ENCODE measurements at places on chromosomes 5 and 9.

GRCh38 chr5:133868946-133869518 is 99.4 kb downstream of the C5orf15 start:
- DNase-seq = peak; percentile 68

DNA sequence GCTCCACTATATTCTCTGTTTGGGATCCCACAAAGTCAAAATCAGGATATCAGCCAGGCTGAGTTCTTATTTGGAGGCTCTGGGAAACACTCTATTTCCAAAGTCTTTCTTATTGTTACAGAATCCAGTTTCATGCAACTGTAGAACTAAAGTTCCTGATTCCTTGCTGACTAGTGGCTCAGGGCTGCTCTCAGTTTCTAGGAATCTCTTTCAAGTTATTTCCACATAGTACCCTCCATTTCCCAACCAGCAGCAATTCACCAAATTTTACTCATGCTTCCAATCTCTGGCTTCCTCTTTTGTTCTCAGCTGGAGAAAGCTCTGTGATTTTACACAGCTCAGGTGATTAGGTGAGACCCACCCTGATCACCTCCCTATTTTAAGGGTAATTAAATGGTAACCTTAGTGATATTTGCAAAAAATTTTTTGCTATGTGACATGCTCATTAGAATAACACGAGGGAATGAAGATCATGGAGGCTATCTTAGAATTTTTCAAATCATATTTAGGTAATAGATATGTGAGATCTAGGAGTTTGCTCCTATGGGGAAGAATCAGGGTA is 794.9 kb upstream of the ARRDC3 start:
- DNase-seq = no peak

GRCh38 chr9:95816716-95817115 is 58.8 kb upstream of the ERCC6L2 start:
- no peak for DNase-seq

DNA sequence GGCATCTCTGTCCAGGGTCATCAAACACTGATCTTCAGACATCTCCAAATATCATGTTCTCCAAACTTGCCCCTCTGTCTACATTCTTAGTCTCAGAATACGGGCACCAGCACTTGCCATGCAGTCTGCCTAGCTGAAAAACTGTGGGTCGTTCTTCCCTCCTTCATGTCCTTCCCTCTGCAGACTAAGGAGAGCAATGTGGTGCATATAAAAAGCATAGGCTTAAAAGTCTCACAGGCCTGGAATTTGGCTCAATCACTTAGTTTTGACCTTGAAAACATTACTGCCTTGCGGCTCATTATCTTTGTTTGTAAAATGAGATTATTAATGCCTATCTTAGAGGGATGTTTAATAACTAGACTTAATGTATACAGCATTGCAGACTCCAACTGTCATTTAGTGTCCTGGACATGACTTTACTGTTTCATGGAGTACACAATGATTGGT is 362.8 kb downstream of the NPR3 start:
- no peak for DNase-seq

GRCh38 chr5:16934123-16934522 is 2.0 kb downstream of the MYO10 start:
- no peak for DNase-seq

DNA sequence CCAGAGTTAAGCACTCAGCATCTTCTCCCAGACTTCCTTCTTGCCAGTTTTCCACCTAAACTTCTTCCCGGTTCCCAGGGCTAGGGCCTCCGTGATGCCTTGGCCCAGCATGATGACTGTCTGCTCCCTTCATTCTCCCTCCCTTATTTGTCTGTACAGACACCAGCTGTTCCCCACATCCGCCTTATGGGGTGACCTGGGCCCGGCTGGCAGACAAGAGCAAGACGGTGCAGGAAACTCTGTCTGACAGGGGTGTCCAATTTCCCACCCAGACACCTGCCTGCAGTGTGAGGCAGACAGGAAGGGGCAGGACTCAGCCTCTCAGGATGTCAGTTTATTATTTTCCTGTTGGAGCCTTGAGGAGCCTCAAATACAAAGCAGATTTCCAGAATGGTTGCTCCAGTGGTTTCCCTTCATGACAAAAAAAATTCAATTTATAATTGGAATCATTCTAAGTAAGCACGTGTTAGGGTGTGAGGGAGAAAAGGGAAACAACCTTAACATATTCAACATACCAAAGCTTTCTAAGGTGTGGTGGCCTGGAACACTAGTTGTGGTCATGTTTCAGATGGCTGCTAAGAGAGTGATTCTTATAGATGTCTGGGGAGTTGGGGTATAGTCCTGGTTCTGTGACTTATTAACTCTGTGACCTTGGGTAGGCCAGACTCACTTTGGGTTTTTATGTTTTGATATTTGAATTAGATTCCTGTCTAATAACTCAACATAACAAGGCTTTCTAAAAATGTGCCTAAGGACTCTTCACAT is 234.5 kb downstream of the PAPPA start:
- no peak for DNase-seq

DNA sequence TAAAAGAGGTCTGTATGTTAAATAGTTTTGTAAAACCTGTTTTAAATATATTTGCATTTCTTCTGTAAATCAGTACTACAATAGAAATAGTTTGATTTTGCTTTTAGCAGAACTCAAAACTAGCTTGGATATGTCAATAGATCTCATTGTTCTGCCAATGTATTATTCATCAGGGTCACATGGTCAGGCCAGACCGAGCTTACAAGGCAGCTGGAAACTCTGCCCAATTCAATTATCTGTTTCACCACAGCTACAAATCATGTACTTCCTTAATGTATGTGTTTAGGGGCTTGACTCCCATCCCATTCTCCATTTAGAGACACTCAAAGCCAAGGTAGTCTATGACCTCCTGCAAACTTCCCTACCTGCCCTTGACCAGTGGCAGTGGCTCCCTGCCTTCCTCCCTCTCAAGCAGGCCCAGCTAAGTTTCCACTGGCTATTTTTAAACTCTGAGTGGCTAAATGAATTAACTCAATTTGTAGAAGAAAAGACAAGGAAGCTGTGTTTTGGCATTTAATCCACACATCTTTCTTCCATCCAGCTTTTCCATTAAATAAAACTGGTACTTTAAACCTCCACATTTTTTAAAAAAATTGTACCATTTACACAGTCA is 46.4 kb upstream of the SELENOP start:
- no peak for DNase-seq

DNA sequence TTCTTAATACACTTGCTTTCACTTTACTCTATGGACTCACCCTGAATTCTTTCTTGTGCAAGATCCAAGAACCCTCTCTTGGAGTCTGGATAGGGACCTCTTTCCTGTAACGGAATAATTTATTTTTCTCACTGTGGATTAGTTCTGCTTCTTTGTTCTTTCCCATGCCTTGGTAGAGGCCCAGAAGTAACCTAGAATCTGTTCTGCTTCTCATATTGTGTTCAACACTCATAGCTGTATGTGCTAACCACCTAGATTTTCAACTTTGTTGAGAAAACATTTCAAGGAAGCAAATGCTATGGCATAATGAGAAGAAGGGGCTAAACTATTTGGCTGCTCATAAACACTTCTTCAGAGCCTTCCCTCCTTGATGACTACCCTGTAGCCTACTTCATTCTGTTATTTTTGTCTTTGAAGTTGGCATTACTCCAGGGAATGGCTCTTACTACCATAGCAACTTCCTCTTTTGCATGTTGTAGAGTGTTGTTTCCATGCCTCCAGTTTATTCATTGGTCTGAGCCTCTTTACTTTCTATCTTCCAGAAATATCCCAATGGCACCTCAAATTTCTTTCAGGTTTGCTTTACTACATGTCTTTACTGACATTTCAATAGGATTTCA is 74.3 kb downstream of the KIAA0825 start:
- DNase-seq = no peak

DNA sequence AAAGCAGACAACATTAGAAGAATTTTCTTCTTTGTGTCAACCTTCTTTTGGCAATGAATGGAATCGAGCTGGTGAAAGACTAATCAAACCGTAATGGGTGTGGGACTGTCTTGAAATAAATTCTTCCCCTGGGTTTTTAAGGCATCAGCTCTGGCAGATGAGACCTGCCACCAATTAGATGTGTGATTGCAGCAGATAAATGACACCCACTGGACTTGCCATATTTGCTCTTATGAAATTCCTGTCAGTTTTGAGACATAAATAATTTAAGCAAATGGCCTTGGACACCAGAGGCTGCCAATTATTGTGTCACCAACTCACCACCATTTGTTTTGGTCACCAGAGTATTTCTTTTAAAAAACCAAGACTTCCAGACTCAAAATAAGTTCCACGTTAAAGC is 135.9 kb upstream of the RGMB start:
- no peak for DNase-seq

DNA sequence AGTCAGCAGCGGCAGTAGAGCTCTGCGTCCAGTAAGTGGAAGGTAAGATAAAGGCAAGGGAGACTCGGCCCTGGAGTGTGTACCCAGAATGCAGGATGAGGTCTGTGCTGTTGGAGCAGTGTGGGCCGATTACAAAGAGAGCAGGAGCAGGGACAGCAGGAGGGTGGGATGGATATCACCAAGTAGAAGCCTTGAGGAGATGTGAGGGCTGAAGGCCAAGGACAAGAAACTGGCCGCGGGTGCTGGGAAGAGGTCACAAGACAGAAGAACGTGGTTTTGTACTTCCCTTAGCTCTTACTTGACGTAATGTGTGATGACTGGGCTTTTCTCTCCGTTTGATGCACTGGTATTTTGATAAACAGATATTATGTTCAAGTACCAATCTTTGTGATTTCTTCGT is 43.7 kb downstream of the OR2V1 start:
- no peak for DNase-seq

- no peak for DNase-seq
Measured at GRCh38 chr5:146706321-146706972, 172.1 kb downstream of the PPP2R2B start.

- no peak for DNase-seq
Measured at GRCh38 chr5:58921159-58921558, 338.3 kb downstream of the RAB3C start.

DNA sequence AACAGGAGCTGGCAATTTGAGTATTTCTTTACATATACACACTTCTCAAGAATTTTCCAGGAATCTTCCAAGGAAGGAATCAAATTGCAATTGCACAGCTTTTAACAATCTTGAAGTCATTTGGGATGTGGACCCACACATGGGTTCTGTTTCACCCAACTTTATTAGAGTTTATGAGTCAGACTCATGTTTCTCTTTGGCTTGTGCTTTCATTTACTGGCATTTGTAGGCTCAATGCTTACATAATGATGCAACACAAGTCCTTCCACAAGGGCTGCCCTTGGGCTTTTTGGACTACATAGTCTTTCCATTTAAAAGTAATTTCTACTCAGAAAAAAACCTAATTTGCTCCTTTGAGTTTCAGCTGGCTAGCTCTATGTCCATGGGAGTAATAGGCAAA is 4.6 kb upstream of the CDC37L1 start:
- no peak for DNase-seq

- no peak for DNase-seq
Measured at GRCh38 chr9:20981486-20981885, 50.0 kb downstream of the HACD4 start.

DNA sequence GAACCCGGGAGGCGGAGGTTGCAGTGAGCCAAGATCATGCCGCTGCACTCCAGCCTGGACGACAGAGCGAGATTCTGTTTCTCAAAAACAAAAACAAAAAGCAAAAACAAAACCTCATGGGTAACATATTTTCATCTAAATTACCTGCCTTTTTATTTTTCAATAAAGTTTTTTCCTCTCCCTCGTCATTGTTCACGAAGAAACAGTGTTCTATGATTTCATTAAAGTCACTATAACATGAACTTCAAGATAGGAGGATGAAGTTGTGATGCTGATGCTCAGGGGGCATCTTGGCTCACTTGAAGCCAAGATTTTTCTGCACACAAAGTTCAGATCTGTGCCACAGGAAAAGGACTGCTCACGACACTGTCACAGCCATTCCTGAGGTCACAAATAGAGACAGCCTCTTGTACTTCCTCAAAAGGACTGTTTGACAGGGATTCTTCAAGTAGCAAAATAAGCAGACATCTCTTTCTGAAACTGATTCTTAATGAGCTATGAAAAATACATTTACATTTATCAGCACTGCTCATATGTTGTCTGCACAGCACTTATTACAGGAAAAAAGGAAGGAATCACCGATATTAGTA is 16.1 kb downstream of the NIPSNAP3B start:
- no peak for DNase-seq

GRCh38 chr5:135085936-135086725 is 52.1 kb upstream of the PITX1 start:
- DNase-seq = no peak

GRCh38 chr9:133737774-133738639 is at the start of gene SARDH:
SARDH (minus strand) TSS chr9:133738352; CDS start chr9:133734173, 4,179 bp downstream.
- DNase-seq = no peak

DNA sequence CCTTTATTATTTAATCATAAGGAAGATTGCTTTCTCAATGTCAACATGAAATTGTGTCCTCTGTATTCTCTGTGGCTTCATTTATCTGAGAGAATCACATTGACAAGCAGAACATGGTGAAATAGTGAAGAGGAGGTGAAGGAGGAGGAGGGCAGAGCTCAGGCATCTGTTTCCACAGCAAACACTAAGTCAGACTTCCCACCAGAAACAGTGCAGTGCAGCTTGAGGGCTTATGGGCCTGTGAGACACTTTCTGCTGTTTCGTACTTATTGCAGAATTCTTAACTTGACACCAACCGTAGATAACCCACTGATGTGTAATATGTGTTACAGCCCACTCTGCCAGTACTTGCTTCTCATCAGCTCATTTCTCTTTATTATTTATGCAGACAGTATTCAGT is 386.3 kb downstream of the DIRAS2 start:
- DNase-seq = no peak

DNA sequence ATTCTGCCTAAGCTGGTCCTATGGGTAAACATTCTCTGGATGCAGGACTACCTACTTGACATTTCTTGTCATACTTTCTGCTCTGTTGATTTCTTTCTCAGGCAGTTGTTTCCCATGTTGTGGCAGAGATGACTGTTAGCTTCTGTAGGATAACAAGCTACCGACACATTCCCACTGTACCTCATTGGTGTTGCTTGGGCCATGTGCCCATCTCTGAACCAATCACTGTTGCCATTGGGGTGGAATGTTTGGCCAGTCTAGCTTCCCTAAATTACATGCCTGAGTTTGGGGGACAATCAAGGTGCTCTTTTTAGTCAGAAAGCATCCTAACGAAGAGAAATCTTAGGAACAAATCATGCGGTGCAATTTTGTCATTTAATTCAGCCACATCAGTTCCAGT is 212.0 kb downstream of the KDM4C start:
- no peak for DNase-seq

DNA sequence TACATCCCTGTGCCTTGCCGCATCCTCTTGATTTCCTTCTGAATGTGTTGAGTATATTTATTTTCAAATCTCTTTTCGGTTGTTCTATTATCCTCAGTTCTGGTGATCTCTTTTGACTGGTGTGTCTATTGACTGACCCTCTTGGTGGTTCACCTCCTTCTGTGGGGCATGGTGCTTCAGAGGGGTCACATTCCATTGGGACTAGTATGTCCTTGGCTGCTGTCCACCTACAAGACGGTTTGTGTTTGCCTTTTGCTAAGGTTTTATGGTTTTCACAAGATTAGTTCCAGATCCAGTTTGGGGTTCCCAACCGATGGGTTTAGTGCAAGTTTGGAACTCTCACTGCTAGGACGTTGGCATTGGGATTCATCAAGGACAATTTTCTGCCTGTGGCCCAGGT is 66.6 kb downstream of the PHF2 start:
- DNase-seq = no peak

GRCh38 chr5:6716629-6717149 is 3.5 kb downstream of the TENT4A start:
- DNase-seq = no peak

Data from naive thymus-derived CD8-positive, alpha-beta T cell (primary cell).